ENCODE measurements at places on chromosomes 7 and 10.

GRCh38 chr10:95326396-95326795 lies 35.6 kb upstream of the PDLIM1 start:
- no peak for DNase-seq

DNA sequence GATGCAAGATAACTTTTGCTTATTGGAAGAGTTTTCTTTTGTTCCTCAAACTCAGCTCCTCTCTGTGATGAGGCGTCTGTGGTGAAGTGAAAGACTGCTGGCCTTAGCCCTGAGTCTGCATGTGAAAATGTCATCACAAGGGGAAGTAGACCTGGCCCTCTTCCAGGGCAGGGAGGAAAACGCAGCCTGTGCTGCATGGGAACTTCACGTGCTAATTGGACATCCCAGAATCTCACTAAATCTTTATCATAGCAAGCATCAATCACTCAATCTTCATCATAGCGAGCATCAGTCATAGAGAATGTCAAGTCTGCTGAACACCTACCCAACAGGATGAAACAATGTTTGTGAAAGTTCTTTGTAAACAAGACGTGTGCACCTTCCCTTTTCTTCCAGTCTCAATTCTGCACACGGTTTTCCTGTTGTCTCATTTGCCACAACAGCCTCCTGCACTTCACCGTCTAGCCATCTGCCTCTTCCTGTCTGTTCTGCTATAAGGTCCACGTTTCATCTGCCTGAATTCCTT lies 314.6 kb downstream of the FRMD4A start:
- no peak for DNase-seq

DNA sequence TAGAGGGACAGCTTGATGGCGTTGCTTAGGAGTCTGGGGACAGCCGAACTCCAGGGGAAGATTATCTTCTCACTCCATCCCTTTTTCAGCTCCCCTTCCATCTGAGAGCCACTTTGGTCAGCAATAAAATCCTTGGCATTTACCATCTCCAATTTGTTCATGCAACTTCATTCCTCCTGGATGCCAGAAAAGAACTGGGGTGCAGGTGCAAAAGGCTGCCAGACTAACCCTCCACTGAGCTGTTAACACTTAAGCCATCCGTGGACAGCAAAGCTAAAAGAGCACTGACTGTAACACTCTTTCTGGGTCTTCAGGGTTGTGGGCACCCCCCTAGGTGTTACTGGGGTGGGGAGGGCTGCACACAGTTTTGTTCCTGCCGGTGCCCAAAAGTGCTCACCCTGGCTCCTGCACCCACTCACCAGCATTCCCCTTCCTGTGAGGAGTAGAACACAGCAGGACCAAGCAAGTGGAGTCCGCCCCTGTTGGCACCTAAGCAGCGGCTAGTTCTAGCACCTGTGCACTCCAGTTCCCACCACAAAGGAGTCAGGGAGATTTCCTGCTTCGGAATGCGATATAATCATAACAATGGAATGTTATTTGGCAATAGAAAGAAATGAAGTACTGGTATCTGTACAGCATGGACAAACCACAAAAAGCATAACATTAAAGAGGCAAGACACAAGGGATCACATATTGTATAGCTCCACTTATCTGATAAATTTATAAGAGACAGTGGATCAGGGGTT lies 95.1 kb downstream of the NPY start:
- no peak for DNase-seq

- no peak for DNase-seq
These were observed 83.1 kb downstream of the LRGUK start for GRCh38 chr7:134210227-134210626.

Measured in GM18507 (cell line).